Subcutaneous preadipocyte (primary cell): ENCODE measurements at places on chromosomes 13 and 19. TPM values are rescaled to one million over a fixed set of nuclear protein-coding genes. Genes with fewer than 3 reads are reported as not detected.

DIRAS1 gene
- 0.78 and 3.7 TPM in 2 replicates for total RNA-seq

IGFL2 gene
- total RNA-seq: not detected in 2 replicates

C3 gene
- total RNA-seq: 3.1 and 19.1 TPM in 2 replicates

HCST gene
- 0.37 and 0.59 TPM in 2 replicates for total RNA-seq

MEF2B gene
- total RNA-seq: not detected in 2 replicates

SHD gene
- total RNA-seq: not detected in 2 replicates

NBEA gene
- 1.1 and 2.7 TPM in 2 replicates for total RNA-seq

HPN gene
- not detected in 2 replicates for total RNA-seq

ZNF730 gene
- 1.1 and 2.7 TPM in 2 replicates for total RNA-seq

NCR1 gene
- total RNA-seq: not detected in 2 replicates

EXOC3L2 gene
- total RNA-seq: 0.20 TPM in 1 of 2 replicates, not detected in the other

KASH5 gene
- total RNA-seq: not detected in 2 replicates

SHISA2 gene
- 0.39 TPM in 1 of 2 replicates, not detected in the other for total RNA-seq

GZMM gene
- total RNA-seq: not detected in 2 replicates

TUBB4A gene
- not detected in 2 replicates for total RNA-seq
